Stimulated activated CD8-positive, alpha-beta memory T cell treated with anti-CD3 and anti-CD28 coated beads, Interleukin-12 subunit alpha, Interleukin-12 subunit beta, amount 100 ng/mL, for 4 hours (primary cell): ENCODE measurements at places on chromosomes 1 and 21.

- no peak for DNase-seq
These were observed 673.3 kb downstream of the KCNT2 start for GRCh38 chr1:195934817-195935553.

- no peak for DNase-seq
These were observed 9.8 kb upstream of the F5 start for GRCh38 chr1:169595764-169596711.

DNA sequence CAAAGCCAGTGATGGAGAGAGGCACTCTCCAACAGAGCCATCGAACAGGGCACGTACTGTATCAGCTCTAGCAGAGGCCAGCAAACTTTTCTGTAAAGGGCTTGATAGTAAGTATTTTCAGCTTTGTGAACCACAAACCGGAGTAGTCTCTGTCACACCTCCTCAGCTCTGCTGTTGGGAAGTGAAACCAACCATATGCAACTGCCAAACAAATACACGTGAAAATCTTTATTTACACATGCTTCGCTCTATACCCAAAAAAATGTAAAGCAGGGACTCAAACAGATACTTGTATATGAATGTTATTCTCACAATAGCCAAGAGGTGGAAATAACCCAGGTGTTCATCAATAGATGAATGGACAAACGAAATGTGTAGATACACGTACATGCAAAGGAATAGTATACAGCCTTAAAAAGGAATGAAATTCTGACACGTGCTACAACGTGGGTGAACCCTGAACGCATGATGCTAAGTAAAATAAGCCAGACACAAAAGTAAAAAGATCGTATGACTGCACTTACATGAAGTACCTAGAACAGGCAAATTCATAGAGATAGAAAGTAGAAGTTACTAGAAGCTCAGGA, 39.0 kb downstream of the SETD4 start:
- DNase-seq: no peak

DNA sequence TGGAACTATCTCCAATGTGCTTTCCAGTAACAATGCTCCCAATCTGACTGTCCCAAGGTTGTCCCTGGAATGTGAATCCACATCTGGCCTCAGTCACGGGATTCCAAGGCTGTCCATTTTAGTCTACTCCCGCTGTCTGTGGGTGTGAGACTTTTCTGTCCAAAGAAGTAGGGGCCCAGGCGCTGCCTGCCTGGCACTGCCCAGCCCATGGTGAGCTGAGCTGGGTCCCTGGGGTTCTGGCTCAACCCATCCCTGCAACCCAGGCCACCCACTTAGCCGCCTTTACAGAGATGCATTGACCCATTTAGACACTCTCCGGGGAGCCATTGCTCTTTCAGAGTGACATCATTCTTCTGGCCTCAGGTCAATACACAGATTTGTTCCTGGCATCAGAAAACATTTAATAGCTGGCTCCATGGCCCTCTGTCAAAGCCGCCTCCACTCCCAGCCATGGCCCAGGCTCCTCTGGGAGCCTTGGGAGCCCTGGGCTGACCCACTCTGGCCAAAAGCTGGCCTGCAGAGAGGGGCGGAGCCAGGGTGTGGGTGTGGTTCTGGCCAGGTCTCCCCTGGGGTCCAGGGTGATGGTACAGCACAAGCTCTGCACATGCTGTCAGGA, 47.2 kb upstream of the PAX7 start:
- DNase-seq: no peak

DNA sequence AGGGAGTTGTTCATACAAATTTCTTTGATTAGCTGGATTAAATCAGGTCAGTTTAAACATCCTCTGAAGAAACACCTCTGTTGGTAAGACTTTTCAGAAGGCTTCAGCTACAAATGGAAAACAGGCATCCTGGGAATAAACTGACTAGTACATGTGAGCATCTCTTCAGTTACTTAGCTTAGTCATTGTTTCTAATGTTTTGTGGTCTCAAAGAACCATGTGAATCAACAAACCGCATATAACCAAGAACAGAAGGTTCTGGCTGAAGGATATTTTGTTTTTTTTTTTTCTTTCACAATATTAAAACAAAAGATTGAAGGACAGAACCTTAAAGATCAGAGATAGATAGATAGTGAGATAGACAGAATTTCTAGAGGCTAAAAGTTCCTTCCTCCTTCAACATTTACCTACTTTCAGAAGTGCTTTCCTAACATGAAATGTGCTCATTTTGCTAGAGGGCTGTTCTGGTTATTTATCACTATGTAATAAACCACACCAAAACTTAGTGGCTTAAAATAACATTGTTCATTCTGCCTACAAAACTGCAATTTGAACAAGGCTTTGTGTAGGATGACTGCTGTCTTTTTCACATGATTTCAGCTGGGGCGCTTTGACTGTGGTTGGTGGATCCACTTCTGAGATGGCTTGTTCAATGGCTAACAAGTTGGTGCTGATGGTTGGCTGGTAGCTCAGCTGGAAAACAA, 119.8 kb upstream of the PTGFR start:
- DNase-seq: no peak

DNA sequence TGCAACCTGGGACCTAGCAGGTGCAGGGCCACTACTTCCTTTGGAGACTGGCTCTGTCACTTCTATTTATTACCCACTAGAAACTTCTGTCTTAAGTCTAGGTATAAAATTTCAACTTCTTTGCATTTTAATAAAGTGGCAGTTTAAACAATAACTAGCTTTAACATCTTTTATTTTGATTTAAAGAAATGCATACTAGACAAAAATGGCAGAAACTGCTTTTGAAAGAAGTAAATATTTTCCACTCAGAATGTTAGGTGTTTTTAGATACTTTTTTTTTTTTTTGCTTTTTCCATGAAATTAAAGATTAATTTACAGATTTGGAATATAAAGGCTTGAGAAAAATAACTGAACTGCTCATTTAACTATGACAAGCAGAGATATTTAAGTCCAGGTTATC, 1477.6 kb downstream of the KCNT2 start:
- DNase-seq: no peak

DNA sequence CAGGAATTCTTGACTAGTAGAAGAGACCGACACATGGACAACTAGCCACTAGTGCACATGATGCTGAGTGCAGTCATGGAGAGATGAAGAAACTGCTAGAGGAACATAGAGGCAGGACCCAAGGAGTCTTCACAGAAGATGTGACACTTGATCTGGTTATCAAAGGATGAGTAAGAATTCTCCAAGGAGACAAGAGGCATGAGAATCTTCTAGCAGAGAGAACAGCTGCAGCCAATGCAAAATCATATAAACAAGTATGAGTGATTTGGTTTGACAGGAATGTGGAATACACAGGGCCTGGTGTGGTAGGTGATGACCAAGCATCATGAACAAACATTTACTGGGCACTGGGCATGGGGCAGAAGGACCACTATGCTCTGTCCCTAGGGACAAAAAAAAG, 140.9 kb upstream of the CTTNBP2NL start:
- no peak for DNase-seq

DNA sequence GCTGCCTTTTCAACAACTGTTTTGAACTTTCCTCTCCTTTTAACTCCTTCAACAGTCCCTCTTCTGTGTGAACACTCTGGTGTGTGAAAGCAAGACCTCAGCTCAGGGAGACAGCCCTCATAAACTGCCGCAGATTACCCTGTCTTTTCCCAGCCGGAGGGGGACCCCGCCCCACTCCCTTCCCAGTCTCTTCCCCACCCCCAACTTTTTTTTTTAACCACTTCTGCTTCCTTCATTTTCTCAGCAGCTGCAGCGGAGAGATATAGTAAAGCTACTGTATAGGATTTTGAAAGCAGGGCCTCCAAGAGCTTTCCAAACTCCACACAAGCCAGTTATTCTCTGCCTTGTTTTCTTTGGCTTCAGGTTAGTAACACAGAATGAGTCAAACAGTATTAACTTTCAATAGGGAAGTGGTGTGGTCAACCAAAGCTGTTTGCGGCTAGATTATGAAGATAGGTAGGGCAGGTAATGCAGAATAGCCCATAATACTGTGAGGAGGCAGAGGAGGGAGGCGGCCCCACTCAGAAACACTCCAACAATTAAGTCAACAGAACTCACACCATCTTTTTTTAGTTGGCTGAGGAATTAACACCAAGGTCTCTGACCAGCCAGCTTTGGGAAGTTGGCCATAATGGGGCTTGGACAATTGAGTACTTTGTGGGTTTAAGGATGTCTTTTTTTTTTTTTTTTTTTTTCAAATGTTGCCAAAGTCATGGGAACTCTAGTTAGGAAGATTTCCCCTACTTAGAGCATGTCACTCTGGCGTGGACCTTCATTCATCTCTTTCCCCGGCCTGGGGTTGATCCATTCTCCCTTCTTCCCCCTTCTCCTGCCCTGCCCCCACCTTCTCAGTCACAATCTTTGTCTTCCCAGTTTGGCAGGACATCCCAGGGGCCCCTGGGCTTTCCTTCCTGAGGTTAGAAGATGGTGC, 177.0 kb downstream of the CLIC6 start:
- no peak for DNase-seq

GRCh38 chr21:22020221-22020620, 1022.0 kb downstream of the NCAM2 start:
- DNase-seq: no peak

DNA sequence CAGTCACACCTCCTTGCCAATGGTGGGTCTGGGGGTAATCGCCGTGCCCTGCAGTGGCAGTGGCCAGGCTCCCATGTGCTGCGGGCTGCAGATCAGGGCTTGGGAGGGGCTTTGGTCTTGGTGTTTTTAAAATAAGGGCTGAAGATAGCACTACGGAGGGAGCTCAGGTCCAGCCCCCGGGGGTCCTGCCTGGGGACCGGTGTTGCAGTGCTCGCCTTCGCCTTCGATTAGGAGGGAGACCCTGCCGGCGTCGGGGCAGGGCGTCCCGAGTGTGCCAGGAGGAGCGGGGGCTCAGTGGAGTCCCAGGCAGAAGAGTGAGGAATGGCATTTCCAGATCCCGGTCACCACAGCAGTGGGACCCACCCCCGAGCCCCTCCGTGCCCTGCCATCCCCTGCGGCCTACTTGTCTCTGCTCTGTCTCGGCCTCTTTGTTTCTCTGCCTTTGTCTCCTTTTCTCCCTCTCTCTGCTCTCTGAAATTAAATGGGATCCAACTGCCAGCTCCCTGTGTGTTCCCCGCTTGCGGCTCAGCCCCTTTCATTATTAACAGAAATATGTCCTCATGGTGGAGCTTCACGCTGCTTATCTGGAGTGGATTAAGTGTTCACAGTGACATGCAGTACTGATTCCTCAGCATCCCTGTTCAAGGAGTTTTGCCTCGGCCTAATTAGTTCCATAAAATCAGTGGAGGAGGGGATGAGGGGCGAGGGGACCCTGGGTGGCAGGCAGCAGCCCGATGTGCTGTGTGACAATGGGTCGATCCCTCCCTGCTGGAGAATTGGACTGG, 44.4 kb downstream of the DMRTB1 start:
- no peak for DNase-seq

DNA sequence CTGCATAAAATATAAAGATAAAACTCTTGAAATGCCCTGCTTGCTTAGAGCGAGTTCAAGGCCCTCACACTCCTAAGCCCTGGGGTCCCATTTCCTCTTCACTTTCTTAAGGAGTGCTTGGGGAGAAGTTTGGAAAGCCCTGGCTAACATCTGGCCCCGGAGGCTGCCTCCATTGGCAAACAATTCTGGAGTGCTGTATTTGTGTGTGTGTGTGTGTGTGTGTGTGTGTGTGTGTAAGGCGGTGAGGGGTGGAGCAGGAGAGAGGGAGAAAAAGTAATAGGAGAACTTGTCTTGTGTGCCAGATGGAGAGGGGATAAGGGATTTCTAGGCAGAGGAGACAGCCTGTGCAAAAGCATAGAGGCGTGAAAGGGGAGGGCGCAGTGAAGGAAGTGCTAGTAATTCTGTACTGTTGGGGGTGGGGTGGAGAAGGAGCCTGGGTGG, 578 bp upstream of the TRIM62 start:
- DNase-seq: no peak

DNA sequence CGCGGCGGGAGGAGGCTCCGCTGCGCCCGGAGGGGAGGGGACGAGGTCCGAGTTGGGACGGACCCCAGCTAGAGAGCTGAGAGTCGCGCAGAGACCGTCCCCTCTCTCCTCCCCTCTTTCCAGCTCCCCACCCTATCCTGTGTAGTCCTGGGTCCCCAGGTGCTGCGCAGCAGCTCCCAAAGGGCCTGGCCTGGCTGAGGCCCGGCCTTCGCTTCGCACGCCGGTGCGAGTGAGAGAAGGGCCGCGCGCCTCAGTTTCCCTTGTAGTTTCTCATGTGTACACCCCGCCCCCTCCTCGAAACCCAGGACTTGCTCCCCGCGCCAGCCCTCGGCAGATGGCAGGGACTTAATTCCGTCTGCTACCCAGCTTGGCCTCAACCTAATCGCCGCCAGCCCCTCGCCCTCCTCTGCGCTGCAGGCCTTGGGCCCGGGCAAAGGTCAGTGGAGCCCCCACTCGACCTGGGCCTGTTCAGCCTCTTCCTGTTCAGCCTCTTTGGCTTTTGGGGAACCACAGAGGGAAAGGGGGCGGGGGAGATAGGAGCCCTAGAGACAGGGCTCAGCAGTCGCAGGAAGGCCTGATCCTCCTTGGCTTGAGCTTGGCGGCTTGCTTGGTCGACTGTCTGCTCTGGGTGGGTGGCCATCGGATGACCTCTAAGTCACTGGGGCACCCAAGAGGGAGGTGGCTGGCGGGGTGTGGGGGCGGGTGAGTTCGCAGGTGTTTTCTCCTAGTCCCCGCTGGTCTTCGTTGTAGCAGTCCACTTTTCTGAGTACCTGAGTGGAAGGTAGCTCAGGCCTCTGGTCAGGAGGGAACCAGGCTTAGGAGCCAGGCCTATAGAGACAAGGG, 1.0 kb downstream of the ZNF687 start:
- no peak for DNase-seq

- no peak for DNase-seq
These were observed 336.5 kb upstream of the ADGRL2 start for GRCh38 chr1:81463936-81464837.

DNA sequence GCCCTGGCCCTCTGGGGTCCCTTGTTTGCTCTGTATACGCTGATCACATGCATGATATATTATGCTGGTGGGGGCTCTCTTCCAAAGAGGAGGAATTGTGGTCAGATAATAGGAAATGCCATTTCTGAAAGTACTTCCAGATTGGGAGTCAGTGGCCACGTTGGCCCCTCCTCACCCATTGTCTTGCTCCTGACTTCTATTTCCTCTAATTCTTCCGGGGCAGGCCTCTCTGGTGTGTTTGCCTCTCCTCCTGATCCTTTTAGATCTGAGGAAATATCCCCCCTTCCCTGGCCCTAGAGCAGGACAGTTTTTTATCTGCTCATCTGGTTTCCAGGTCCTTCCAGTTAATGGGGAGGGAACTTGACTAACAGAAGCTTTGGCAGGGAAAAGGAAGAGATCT, 2.9 kb downstream of the VANGL2 start:
- DNase-seq: no peak

DNA sequence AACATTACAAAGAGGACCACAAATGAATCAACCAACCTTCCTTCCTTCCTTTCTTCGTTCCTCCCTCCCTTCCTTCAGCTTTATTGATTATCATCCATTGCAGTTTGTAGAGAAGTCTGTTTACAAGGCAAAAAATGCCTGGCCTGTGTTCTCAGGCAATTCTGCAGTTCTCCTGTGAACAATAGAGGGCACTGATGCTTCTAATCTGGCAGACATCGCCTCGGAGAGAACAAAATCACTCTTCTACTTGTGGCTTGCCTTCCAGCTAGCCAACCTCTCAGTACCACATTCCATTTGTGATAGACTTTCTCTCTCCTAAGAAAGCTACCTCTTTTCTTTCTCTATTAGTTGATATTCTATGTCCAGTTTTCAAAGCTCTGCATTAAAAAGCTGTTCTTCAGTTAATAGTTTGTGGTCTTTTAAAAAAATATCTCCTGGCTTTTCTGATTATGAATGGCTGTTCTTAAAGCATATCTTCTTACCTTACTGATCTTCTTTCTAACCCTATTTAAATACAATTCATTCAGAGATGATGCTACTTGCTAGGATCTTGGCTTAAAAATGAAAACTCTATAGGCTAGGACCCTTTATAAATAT, 26.9 kb upstream of the ESRRG start:
- no peak for DNase-seq
